Bronchial epithelial cell (primary cell): ENCODE measurements at places on chromosomes 3 and 15. TPM values are rescaled to one million over a fixed set of nuclear protein-coding genes. Genes with fewer than 3 reads are reported as not detected.

The TMEM42 gene
- total RNA-seq: 17.1 and 25.7 TPM in 2 replicates

The OR5K2 gene
- total RNA-seq: not detected in 2 replicates

The PIK3CB gene
- total RNA-seq: 11.3 and 15.0 TPM in 2 replicates

The PARP15 gene
- 0.13 and 0.26 TPM in 2 replicates for total RNA-seq

The MST1R gene
- 20.4 and 33.7 TPM in 2 replicates for total RNA-seq

The EAF2 gene
- 5.6 and 7.9 TPM in 2 replicates for total RNA-seq

- no peak for DNase-seq
These were observed 9.2 kb upstream of the PAQR5 start for GRCh38 chr15:69289342-69290146.

DNA sequence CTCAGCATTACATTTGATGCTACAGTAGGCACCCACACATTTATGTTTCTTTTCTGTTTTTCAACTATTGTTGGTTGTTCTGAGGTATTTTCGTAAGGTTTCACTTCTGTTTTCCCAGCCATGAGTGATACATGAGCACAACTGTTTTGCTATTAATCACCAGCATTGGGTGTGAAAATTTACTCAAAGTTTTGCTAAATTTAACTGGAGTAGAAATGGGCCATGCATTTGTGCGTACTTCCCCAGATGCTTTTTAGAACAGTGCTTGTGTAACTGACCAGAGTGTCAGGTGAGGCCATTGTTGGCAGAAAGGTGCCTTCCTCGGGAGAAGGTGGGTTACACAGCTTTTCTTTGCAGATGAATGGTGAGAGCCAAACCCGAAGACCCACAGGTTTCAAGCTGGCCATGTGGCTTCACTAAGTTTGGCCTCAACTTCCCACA, 70.4 kb downstream of the ST6GAL1 start:
- DNase-seq: no peak

DNA sequence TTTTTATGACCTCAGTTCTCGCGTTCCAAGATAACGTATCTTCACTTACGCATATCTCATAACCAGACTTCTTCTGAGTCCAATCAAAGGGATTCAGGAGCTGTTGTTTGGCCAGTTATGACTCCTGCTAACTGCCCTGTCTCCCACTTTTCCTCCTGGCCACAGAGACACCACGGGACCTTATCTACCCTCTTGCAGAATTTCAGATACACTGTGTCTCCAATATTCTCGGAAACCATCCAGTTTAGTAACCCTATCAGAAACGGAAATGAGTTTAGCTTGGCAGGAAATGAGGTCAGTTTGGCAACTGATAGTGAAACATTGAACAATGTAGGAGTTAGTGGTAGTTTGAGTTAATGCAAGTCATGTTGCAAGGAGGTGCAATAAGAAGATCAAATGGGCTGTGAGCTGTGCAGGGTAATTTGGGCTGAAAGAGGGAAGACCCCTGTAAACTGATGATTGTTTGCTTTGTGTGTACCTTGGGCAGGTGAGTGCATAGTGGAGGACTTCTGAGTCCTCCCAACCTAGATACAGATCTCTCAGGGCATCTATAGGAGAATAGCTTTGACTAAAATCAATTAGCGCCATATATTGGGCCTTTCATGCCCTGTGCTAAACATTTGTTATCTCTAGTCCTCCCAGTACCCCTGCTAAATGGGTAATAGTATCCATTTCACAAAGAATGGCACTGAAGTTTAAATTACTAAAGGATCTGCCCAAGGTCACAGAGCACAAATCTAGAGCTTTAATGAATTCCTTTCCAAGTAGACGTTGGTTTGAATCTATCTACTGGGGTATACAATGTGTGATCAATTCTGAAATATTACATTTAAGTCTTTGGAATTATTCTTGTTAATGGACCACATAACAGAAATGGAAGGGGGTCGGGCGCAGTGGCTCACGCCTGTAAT, 41.3 kb upstream of the PIK3CB start:
- DNase-seq: no peak

GRCh38 chr3:49276475-49277382, at the start of gene C3orf62:
TSS of gene C3orf62 (minus strand) at chr3:49277232. CDS start at chr3:49276872, 360 bp downstream.
- peak; percentile 55 for DNase-seq

DNA sequence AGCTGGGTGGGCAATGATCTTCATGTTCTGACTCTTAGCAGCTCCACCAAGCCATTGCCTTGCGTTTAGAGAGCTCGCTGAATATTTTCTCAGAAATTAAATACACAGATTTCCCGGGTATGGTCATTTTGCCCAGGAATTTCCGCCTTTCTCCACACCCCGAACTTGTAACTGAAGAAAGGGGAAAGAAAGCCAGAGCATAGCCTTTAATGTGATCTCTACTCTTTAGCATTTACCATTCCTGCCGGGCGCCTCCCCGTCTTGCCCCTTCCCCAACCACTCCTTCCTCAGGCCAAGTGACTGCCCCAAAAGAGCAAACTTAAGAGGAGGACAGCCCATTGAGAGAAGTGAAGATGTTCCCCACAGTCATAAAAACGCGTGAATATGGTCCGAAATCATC, 53.1 kb downstream of the LMCD1 start:
- DNase-seq: no peak

DNA sequence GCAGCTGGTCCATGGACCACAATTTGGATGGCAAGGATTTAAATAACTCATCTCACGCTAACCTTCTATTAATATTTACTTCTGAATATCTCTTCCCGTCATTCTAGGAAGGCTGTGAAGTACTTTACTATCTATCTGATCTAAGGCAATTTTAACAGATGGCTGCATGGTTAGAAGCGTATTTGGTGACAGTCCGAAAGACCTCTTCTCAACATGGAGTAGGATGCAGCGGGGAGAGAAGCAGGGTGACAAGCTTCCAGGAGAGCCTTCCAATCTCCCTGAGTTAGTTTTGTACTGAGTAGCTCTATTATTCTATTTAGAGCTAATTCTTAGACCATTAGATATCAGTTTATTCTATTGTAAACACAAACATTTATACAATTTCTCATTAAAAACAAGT, 309.4 kb downstream of the PLCL2 start:
- no peak for DNase-seq

DNA sequence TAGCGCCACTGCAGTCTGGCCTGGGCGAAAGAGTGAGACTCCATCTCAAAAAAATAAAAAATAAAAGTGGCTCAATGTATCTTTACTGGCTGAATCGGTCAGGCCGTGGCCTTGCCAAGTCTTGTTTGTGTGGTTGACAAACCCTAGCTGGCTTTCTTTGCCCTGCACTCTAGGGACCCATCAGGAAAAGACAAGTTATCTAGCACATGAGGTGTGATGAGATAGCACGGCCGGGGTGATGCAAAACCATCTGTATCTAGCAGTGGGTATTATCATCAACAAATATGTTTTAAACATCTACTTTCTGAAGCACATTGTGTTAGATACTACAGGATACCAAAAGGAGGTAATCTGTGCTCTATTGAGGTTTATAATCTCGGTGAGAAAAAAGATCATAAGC, 3.9 kb upstream of the DPP8 start:
- DNase-seq: no peak

GRCh38 chr3:196985298-196985697, 16.7 kb upstream of the PIGZ start:
- no peak for DNase-seq

- no peak for DNase-seq
These were observed 35.7 kb upstream of the CPB1 start for GRCh38 chr3:148791920-148792319.

- peak; percentile 98 for DNase-seq
These were observed 230.9 kb upstream of the FEZF2 start for GRCh38 chr3:62604298-62604697.

GRCh38 chr3:46576-46975, 150.0 kb upstream of the CHL1 start:
- no peak for DNase-seq

DNA sequence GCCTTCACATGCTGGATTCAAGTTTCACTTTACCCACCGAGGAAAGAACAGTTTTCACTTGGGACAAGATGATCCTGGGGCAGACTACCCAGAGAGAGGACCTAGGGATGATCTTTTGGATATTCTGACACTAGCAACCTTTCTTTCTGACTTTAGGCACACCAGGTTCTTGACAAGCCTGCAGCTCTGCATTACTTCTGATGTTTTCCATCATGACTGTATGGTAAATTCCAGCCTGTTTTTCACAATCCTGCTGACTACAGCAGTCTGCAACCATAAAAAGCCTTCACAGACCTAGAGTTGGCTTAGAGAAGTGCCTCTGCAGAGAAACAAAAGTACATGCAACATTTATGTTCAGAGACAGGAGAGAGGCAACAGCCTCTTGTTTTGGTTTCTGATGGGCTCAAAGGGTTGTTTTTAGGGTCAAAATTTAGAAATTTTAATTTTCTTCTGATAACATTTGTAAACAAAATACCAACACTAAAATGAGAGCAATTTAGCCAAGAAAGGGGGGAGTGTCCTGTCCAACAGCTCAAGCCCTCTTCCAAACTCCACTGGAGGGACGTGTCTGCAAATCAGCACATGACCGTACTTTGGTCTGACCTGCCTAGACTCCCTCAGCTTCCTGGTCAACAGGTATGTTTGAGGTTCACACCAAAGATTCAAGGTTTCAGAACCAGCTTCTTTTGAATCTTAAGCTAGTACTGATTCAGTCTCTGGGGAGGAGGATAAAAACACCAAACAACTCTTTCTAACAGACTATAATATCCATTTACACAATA, 799 bp downstream of the ABI3BP start:
- peak; percentile 47 for DNase-seq

DNA sequence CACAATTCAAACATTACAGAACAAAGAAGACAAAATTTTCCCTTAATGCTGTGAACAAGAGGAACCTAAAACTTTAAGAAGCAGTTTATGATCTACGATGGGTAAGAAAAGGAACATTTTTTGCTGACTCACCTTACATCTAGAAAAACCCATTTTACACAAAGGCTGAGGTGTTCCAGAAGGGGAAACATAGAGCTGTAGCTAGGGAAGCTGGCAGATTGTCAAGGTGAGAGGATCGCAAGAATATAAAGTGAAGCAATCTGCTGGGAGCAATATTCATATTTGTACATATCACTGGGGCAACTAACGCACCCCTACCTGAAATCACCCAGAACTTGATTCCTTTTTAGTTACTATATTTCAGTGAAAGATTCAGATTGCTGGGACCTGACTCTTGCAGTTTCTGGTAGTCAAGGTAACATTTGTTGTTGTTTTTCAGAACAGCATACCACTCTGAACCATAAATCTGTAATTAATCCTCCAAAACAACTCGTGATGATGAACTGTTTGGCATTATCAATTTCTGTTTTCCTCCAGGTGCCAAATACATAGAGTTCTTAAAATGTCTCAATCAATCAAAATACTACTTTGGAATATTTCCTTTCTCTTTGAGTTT, 184.1 kb upstream of the LRRC3B start:
- DNase-seq: peak; percentile 60

- DNase-seq: no peak
These were observed 266.2 kb upstream of the IGF1R start for GRCh38 chr15:98382139-98382538.

DNA sequence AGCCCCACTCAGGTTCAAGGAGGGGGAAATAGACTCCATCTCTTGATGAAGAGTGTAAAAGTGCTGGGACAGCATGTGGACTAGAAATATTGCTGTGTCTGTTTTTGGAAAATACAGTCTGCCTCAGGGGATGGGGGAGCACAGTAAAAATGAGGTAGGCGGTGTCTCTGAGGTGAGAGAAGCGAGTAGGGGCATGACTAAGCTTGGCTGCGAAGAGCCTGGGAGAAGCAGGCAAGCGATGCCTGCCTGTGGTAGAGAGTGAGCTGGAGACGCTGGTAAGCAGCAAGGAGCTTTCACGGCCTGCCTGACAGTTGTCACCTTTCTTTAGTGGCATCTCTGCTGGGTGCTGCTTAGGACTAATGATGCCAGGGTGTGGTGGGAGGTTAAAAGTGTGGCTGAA, 49.0 kb upstream of the DCLK3 start:
- peak; percentile 80 for DNase-seq

GRCh38 chr3:158369279-158369678, 201.7 kb upstream of the MLF1 start:
- DNase-seq: no peak

GRCh38 chr3:119305286-119305685, 11.1 kb downstream of the ARHGAP31 start:
- no peak for DNase-seq
